RWPE2 (cell line): ENCODE measurements at places on chromosomes 16 and 17.

DNA sequence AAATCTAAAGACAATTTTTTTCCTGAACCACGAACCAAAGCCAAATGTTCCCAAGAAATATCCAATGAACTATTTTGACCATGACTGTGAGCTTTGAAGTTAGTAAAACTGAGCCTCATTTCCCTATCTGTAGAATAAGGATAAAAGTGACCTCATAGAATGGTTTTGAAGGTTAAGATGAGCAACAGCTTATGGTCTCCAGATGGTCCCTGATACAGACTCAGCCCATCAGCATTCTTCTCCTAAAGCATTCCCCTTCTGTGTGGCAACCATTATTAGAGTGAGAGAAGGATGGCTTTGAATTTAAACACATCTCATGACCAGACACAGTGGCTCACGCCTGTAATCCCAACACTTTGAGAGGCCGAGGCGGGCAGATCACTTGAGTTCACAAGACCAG is 70.1 kb downstream of the COPRS start:
- no peak for DNase-seq

GRCh38 chr17:58249270-58250133 is 11.1 kb downstream of the LPO start:
- no peak for DNase-seq

DNA sequence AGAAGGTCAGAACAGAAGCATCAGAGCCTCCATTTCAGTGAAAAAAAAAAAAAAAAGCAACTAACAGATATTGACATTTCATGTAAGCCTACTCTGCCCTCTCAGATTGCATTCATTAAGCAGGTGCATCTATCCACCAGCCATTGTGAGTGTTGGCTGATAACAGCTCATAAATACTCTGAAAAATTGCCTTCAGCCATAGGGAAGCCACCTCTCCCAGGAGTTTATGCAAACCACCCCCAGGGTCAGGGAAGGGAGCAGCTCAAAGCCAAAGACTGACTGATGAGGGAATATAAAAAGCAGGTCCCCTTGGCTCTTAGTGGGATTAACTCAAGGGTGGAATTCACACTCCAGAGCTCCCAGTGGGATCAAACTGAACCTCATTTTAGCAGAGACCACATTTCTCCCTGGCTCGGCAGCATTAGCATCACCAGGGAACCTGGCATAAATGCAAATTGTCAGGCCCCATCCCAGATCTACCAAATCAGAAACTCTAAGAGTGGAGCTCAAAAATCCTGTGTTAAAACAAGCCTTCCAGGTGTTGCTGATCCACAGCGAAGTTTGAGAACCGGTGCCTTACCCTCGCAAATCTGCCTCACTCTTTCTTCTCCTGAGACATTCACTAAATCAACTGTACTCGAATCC is 14.2 kb downstream of the APOH start:
- DNase-seq: no peak

DNA sequence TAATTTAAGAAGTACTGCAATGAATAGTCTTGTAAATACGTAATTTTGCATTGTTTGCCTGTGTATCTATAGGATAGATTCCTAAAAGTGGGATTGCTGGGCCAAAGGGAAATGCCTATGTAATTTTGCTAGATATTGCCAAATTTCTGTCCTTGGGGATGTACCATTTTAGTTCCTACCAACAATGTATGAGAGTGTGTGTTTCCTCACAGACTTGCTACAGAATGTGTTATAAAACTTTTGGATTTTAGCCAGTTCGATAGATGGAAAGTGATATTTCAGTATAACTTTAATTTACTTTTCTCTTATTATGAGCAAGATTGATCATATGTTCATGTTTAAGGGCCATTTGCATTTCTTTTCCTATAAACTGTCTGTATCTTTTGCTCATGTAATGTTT is 8.3 kb downstream of the TANGO6 start:
- no peak for DNase-seq

- no peak for DNase-seq
Measured at GRCh38 chr16:4028144-4028543, 88.1 kb downstream of the ADCY9 start.

DNA sequence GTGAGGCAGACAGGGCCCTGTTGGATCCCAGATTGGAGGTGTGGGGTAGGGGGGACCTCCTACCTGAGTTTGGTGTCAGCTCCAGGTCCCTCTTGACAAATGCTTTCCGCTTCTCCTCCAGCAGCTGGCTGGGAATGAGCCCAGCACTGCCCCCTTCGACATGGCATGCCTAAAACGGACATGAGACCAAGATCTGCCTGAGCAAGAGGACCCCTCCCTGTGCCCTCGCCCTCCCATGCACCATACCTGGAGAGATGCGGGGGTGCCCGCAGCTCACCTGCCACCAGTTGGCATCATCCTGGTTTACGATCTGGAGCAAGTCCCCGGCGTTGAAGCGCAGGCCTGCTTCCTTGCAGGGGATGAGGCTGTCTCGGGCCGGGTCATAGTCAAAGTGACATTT is 26.2 kb downstream of the MPP2 start:
- DNase-seq: no peak

GRCh38 chr16:58842156-58842555 is 108.0 kb upstream of the GOT2 start:
- DNase-seq: no peak

- DNase-seq: no peak
Measured at GRCh38 chr17:50192618-50193291, 8.7 kb downstream of the COL1A1 start.

GRCh38 chr16:55836158-55836611 is 3.3 kb upstream of the CES1 start:
- no peak for DNase-seq

DNA sequence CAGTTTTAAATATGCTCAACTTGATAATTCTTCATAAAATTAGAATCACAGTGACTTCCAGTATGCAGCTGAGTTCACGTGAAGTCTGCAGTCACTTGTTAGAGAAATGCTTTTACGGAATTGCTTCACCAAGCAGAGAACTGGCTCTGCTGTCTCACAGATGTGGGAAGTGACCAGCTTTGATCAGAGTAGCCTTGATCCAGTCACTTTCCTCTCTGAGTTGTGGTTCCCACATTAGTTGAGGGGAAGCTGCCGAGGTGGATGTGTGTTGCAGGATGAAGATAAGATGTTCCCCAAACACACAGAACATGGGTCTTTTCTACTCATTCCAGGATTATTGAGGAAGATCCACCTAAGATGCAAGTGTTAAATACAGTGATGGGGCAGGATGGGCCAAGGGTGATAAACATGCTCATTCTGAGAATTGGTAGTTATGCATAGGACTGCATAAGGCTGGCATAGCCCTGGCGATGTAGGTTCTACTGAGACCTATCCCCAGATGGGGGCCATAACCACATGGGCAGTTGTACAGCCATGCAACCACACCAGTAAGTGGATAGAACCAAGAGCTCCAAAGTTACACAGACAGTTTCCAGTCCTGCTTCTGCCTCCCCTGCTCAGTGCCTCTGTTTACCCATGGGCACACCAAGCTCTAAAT is 168.9 kb upstream of the MAF start:
- DNase-seq: no peak

DNA sequence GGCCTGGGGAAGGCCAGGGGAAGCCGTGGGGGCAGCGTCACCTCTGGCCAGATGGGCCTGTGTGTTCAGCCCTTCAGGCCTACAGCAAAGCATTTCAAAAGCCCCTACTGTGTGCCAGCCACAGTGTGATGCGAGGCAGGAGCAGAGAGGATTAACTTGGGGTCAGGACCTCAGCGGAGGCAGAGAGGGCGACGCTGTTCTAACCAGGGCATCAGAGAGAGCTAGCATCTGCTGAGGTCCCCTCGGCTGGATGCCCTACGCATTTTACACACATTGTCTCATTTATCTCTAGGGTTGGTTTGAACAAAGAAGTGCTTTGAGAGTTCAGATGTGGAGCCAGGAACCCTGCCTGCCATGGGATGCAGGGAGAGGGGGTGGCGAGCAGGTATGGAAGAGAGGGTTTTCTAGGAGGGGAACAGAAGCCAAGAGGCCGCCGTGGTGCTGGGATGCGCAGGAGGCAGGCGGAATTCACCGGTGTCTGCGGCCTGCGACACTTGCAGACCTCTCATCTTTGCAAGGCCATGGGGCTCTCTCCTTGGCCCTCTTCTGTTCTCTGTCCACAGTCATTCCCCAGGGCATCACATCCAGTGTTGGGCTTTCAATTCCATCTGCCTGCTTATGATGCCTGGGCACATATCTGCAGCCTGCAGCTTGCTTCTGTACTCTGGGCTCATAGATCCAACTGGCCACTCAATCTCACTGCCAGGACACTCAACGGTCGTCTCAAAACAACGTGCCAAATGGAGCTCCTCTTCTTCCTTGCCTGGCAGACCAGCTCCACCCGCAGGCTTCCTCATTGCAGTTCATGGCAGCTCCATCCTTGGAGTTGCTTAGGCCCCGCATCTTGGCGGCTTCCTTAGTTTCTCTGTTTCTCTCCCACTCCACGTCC is 8.1 kb upstream of the NKD1 start:
- DNase-seq: no peak

GRCh38 chr17:40607641-40608040 is 40.0 kb downstream of the SMARCE1 start:
- no peak for DNase-seq

GRCh38 chr17:37608351-37609169 is 658 bp downstream of the SYNRG start:
- DNase-seq: no peak

DNA sequence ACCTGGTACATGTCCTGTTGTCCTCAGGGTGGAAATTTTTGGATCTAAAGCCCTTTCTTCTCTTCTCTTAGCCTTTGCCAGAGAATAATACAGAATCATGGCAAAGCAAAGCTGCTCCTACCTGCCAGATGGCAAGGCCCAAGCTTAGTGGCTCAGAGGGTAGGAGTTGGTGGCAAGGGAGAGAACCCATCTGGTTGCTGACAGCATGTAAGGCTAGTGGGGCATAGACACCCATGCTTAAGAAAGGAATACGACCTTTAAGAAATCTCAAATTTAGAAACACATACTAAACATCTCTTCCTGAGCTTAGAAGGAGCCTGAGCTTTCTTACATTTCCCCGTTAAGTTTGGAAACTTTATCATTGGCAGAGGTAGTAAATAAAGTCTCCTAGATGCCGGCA is 395.0 kb upstream of the SOX9 start:
- no peak for DNase-seq

DNA sequence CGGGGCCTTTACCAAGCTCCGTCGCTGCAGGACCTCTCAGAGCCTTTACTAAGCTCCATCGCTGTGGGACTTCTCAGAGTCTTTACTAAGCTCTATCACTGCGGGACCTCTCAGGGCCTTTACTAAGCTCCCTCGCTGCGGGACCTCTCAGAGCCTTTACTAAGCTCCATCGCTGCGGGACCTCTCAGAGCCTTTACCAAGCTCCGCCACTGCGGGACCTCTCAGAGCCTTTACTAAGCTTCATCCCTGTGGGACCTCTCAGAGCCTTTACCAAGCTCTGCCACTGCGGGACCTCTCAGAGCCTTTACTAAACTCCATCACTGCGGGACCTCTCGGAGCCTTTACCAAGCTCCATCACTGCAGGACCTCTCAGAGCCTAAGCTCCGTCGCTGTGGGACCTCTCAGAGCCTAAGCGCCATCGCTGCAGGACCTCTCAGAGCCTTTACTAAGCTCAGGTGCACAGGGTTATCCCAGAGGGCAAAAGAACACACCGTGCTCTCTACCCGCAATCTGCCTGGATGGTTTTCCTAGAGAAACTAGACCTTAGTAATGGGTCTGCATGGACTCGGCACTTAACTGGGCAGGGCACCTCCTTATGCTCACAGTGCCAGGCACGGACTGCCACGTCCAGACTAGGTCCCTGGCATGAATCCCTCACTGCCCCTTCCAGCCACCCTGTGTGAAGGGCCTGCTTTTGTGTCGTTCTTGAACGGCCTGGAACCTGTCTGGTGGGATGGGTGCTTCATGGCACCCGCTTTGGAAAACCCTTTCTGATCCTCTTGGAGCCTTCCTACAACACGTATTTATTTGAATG is 69.2 kb upstream of the DOC2B start:
- DNase-seq: peak; percentile 18

DNA sequence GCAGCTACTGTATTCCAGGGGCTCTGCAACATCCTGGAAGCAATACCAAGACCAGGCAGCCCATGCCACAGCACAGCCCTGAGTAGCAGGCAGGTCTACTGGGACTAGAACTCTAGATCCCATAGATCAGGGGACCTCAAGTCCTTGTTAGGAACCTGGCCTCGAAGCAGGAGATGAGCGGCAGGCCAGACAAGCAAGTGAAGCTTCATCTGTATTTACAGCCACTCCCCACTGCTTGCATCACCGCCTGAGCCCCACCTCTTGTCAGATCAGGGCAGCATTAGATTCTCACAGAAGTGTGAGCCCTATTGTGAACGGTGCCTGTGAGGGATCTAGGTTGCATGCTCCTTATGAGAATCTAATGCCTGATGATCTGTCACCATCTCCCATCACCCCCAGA is 295.7 kb upstream of the TNRC6C start:
- DNase-seq: no peak

DNA sequence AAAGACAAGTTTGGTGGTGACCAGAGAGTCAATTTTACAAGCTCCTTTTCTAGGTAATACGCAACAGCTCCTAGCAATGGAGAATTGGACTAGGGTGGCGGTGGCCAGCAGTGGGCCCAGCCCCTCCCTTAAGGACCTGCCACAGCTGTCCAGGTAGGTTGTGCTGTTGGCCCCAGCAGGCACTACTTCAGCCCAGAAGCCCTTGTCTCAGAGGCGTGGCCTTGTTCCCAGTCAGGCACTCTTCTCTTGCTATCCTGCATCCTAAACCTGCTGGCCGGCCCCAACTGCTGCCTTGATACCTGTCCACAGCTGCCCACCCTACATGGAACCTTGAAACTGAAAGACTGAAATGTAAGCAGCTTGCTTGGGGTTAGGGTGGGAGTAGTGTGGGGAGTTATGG is 989 bp upstream of the GALK1 start:
- DNase-seq: peak; percentile 56

DNA sequence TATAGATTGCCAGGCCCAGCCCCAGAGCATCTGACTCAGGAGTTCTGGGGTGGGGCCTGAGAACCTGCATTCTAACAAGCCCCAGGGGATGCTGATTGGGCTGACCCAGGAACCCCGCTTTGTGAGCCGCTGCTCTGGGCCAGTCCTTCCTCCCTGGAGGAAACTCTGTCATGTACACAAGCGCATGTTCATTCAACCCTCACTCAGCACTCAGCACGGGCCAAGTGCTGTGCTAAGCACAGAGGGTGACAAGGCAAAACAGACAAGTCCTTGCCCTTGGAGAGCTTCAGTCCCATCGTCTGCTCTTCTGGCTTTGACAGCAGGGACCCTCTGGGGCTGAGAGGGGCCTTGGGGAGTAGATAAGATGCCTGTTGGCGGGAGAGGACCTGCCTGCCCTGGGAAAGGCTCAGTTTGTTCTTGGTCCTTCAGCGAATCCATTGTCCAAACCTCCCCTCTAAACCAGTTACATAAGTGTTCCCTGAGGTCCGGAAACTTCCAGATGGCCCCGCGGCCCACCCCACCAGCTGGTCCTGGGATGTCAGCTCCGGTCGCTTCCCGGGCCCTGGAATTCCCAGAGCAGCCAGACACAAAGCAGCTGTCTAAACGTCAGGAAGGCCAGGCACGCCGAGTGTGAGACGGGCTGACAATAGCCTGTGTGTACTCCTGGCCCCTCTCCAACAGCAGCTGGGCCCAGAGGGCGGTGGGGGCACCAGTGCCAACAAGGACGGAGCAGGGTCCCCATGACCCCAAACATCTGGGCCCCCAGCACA is 88.8 kb downstream of the ZDHHC7 start:
- no peak for DNase-seq
